ENCODE measurements at places on chromosomes 5 and 9.

- DNase-seq = no peak
Observed at GRCh38 chr5:142011572-142012185, 1.1 kb downstream of the GNPDA1 start.

DNA sequence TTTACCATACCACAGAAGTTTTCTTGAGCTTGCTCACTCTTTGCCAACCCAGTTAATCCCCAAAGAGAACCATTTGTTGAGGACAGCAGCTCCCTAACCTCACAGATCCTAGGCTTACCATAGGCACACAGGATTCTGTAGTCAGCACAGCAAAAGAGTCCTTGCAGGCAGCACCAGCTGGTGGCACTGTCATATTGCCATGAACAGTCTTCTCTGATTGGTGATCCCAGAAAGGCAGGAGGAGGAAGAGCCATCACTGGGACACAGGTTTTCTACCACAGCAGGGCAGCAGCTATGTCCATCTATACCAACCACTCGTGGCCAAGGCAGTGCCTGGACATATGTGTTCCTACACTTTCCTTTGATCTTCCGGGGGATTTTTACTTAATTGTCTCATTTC lies 297.1 kb upstream of the CD180 start:
- no peak for DNase-seq

GRCh38 chr9:122085260-122085659 lies 7.8 kb downstream of the TTLL11 start:
- DNase-seq = no peak

GRCh38 chr9:127968700-127969383 lies 11.9 kb downstream of the EEIG1 start:
- DNase-seq = no peak

- peak; percentile 69 for DNase-seq
Observed at GRCh38 chr5:147472664-147473475, 37.0 kb downstream of the DPYSL3 start.

DNA sequence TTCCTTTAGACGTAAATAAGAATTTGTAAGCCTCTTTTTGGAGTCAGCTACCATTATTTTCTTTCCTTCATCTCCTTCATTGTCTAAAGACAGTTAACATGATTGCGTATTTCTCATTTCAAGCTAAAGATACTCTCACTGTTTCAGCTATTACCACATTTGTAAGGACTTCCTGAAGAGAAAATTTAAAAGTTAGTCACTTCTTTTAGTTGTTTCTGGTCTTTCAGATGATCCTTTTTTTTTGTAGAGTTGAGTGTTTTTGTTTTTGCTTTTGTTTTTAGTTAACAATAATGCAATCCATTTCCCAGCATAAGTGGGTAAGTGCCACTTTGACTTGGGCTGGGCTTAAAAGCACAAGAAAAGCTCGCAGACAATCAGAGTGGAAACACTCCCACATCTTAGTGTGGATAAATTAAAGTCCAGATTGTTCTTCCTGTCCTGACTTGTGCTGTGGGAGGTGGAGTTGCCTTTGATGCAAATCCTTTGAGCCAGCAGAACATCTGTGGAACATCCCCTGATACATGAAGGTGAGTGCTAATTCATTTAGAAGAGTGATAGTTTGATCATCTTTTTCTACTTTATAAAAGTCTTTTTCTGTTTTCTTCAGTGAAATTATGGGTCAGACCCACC lies 2.0 kb downstream of the IL31RA start:
- DNase-seq = no peak

DNA sequence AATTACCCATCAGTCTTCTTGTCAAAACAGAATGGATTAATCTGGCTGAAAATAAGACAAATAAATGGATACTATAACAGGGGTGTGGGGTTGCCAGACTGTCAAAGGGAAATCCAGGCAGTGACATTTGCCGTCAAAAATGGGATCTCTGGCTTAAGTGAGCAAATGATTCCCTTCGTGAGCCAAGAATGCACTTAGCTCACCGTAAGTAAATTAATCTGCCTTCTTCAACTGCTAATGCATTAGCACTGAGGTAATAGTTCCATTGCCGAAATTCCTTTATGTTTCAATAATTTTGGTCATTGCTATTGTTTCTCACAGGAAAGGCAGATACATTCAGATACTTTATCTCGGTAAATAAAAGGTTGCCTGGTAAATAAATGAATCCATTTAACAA lies 377.8 kb downstream of the KIAA0825 start:
- DNase-seq = peak; percentile 17

GRCh38 chr5:122715095-122715494 lies 59.8 kb upstream of the SNX2 start:
- DNase-seq = no peak

DNA sequence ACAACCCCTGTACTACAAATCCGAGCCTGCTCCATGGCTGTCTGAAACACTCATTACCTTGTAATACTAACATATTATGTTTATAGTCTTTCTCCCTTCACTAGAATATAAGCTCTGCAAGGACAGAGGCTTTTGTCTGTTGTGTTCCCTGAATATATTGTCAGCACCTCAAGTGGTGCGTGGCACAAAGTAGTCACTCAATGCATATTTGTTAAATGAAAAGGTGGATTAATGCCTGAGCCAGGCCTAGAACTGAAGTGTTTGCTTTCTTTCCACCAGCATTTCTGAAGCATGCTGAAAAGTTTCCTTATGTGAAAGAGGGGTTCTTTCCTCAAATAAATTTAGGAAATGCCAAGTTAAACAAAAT lies 36.3 kb downstream of the ELL2 start:
- DNase-seq = no peak

- no peak for DNase-seq
Observed at GRCh38 chr5:160792732-160793529, 59.1 kb downstream of the ATP10B start.

DNA sequence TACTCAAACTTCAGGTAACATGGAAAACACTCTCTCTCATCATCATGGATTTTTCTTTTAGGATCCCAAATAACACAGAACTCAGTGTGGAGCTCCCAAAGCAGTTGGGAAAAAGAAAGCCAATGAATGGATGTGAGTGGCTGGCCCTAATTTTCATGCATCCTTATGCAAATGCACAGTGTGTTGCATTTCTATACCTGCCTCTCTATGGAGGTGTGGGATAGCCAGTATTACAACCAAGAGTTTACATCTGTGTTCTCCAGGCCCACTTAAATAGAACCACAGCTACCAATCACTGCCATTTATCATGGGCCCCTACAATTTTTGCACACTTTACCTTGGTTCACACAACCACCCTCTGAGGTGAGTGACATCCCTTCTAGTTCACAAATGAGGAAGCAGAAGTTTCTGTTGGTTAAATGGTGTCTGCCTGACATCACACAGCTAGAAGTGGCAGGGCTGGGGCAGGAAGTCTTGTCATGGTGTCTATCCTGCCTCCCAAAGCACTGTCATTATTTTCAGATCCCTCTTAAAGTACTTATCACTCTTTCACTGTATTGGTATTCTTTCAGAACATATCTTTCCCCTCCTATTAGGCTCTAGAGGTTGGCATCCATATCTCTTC lies 17.3 kb downstream of the MAMDC2 start:
- DNase-seq = no peak

DNA sequence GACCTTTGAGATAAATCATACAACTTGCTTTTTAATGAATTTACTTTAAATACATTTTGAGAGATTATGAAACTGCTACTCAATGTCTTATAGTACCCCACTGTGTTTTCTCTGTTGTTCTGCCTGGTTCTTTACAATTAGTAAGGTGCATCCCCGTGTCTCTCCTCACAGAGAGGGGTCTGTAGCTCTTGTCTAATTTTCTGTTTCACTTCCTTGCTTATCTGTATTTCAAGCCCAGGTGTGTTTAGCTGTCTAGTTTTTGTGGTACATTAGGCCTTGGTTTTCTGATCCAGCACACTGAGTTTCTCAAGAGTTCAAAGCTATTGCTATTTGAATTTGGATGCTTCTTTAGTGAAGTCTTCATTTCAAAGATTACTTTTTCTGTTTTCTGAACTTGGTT lies 105.1 kb downstream of the MAST4 start:
- no peak for DNase-seq

- DNase-seq = no peak
Observed at GRCh38 chr5:152606776-152607364, 201.8 kb upstream of the NMUR2 start.

DNA sequence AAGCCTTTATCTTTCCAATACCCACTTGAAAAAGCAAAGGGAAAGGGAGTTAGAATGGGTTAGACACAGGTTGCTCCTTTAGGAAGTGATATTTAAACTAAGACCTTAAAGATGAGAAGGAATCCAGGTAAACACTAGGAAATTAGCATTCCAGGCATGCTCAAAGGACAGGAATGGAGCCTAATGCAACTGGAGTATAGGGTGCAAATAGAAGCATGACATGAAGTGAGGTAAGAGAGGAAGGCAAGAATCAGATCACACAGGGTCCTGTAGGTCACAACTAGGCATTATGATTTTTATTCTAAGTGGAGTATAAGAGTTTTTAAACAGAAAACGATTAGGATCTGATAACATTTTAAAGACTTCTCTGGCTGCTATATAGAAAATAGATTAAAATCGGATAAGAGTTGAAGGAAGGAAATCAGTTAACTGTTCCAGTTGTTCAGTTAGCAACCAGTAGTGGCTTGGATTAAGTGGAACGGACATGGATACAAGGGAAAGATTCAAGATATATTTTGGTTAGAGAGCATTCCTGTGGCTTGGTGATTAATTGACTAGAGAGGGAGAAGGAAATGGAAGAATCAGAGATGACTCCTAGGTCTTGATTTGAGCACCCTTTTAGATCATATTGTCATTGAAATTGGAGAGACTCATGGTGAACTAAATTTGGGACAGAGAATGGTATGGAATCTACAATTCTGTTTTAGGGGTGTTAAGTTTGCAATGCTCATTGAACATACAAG lies 95.9 kb downstream of the FBXO4 start:
- no peak for DNase-seq

GRCh38 chr9:35944173-35944572 lies 13.8 kb downstream of the OR2S2 start:
- DNase-seq = no peak

DNA sequence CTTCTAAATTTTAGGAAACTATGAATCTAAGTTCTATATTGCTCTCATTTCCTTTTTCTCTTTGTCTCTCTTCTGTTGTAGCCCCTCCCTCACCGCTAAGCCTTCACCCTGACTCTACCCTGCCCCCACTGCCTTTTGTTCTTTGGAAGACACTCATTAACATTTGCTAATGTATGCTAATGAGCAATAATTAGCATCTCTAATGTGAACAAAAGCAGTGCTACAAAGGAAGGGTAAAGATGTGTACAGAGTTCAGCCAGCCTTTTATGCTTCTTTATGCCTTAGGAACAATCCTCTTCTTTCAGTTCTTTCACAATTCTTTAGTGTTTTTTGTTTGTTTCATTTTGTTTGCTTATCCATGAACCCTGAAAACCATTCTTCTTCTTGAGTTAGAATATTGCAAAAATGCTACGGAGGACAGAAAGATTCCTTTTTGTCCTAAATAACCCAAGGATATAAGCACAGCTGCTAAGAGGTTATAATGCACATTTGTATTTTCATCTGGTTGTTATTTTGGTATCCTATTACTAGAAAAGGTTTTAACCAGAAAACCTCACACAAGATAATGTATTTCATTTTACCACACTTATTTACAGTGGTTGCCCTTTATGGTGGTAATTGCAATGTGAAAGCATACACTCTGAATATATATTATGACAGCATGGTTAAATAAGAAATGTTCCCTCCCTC lies 159.3 kb downstream of the TMC1 start:
- DNase-seq = no peak

DNA sequence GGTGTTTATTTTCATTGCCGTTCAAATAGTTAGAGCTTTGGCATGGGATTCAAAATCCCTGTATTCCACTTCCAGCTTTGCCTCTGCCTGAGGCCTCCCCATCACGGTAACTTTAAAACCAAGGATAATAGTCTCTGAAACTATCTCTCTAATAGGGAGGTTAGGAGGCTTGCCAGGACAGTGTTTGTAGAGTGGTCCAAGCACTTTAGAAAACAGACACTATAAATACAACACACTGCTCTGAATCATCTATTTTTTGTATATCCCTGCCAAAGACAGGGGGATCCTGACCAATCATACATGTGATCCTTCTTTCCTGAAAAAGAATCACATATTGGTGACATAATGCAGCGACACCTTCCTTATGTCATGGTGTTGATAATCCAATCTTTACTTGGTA lies 326.8 kb downstream of the BNC2 start:
- DNase-seq = no peak

DNA sequence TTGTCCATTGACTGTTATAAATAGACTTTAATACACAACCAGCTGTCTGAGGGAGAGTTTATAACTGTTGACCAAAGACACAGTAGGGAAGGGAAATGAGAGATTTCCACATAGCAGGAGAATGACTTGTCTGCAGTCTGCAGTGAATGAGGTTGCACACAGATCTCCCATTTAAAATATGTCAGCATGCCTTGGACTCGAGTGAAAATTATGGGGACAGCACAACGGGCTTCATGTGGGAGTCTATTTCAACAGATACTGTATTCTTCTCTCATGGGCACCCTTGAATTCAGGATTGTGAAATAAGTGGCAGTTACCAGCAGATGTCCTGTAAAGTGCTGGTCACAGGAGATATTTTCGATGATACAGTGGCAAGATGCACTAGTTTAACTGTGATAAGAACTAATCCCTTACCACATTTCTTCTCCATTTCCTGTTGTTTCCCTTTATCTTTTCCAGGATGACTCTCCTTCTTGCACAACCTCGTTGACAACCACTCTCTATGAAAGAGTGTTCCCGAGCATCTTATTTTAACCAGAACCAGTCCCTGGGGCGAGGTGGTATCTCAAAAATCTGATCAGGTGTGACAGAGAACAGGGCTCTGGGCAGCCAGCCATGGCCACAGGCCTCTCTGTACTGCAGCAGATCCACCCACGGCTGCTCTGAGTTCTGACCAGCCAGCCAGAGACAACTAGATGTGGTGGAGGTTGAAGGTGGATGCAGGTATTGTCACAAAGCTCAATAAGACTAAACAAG lies 51.5 kb upstream of the MAP3K1 start:
- no peak for DNase-seq

DNA sequence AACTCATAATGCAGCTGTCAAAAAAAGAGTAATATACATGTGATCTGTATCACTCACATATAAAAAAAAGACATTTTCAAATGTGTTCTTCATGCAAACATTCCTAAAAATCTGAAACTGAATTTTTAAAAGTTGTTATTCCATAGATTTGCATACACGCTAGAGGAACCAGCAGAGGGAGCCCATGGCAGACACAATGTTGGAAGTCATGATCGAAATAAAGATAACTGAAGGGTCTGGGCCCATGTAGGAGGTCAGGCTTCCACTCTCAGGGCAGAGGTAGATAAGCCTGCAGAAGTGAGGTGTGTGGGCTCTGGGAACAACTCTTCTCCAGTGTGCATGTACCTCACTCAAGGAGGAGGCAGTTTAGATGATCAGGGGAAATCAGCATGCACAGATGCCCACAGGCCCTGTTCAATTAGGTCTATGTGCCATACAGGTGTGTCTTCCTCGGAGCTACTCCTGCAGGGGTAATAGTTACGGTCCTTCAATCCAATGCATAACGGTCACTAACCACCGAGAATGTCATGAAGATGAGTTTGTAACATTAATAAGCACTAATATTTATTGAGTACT lies 208.6 kb downstream of the EPB41L4A start:
- peak; percentile 28 for DNase-seq

All from hindlimb muscle (tissue), 1 donor.